ENCODE measurements at places on chromosomes 13 and 19.

DNA sequence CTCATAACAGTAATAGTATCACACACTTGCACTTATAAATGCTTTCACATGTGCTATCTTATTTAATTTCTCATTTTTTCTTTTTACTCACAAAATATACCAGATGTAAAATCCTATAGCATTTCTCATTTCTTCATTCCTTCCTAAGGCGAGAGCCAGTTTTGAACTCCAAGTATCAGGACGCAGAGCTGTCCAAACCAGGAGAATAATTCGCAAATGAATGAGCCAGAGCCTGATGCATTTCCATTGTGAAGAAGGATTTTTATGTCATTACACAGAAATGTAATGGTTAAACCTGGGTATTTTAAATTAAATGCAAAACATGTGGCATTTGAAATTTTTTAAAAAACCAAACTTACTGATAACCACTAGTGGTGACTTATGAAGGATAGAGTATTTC is 244.3 kb downstream of the RGCC start:
- no peak for DNase-seq

DNA sequence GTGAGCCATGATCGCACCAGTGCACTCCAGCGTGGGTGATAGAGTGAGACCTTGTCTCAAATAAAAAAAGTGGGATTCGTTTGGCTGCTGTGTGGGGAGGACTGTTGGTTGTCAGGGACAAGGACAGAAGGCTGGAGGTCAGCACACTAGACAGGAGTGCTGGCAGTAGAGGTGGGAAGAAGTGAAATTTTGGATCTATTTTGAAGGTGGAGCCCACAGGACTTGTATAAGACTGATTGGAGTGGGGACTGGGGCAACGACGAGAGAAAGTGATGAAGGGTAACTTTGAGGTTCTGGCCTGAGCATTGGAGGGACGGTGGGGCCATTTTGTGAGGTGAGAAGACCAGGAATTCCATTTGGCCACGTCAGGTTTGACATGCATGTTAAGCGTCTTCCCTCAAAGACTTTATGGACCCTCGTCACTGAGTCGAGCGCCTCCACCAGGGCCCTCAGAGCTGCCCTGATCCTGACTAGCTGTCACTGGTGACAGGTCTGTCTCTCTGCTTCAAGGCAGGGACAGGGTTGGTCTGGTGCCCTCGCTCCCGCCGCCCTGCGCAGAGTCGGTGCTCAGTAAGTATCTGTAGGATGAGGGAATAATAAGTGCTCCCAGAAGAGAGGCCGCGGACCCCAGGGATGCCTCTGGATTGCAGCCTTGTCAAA is 673 bp downstream of the CTU1 start:
- no peak for DNase-seq

DNA sequence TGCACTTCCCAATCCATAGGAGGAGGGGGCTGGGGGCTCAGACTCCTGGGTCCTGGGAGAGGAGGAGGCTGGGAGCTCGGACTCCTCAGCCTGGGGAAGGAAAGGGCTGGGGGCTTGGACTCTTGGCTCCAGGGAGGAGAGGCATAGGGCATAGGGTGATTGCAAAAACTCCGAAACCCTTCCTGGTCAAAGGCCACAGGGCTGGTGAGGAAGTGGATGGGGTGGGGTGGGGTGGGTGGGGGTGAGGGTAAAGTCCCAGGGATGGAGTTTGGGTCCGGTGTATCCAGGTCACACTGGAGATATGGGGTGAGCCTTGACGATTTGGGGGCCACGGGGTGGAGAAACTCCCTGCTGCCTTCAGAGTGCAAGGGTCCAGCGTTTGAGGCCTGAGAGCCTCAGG is 2.8 kb downstream of the MYH14 start:
- DNase-seq, result no peak

DNA sequence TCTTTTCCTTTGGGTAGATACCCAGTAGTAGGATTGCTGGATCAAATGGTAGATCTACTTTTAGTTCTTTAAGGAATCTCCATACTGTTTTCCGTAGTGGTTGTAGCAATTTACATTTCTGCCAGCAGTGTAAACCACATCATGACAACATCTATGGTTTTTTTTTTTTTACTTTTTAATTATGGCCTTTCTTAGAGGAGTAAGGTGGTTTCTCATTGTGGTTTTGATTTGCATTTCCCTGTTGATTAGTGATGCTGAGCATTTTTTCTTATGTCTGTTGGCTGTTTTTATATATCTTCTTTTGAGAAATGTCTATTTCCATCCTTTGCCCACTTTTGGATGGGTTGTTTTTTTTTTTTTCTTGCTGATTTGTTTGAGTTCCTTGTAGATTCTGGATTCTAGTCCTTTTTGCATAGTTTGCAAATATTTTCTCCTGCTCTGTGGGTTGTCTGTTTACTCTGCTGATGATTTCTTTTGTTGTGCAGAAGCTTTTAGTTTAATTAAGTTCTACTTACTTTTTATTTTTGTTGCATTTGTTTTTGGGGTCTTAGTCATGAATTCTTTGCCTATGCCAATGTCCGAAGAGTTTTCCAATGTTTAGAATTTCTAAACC is 38.8 kb downstream of the TDRD3 start:
- DNase-seq, result no peak

DNA sequence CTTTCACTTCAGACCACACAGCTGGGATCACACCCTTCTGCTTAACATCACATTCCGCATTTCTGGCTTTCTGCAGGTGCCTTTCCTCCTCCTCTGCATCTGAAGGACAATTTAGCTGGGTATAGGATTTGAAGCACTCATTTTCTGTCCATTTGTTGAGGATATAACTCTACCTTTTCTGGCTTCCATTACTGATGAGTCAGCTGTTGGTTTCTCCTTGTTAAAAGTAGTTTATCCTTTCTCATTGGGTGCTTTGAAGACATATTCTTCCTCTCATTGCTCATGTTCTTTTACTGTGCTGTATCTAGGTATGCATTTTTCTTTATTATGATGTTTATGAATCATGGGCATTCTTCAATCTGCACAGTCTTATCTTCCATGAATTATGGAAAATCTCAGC is 199.3 kb upstream of the SOX1 start:
- no peak for DNase-seq

GRCh38 chr13:35500144-35500543 is 23.7 kb upstream of the MAB21L1 start:
- DNase-seq, result no peak

DNA sequence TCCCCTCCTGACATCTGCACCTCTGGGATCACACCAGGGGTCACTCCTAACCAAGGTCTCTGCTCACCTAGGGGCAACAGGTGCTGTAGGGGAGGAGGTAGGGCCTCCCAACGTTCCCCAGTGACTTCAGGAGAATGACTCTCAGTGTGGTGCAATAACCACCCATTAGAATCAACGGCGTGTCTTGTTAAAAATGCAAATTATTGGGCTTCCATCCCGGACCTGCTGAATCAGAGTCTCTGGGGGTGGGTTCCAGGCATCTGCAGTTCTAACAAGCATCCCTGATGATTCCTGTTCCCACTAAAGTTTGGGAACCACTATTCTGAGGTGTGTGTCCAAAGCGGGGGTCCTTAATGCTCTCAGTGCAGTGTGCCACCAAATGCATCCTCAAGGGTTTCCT is 84.6 kb downstream of the CRYL1 start:
- DNase-seq, result no peak
